HFFc6 (cell line): ENCODE measurements at places on chromosomes 1 and 21. TPM values are rescaled to one million over a fixed set of nuclear protein-coding genes. Genes with fewer than 3 reads are reported as not detected.

Gene TP73
- not detected in 3 replicates for total RNA-seq

Gene TMEM50A
- total RNA-seq, result 159 to 241 TPM (median 166 TPM) in 3 replicates

Gene AJAP1
- not detected in 3 replicates for total RNA-seq

Gene OR2G6
- total RNA-seq, result not detected in 3 replicates

Gene C1orf141
- not detected in 2 replicates for total RNA-seq

Gene CD160
- not detected in 3 replicates for total RNA-seq

Gene HTR6
- not detected in 3 replicates for total RNA-seq

Gene AVPR1B
- not detected in 2 replicates for total RNA-seq

Gene KDF1
- not detected in 3 replicates for total RNA-seq

Gene BCAR3
- 26.8 to 54.8 TPM (median 37.5 TPM) in 3 replicates for total RNA-seq

Gene ARMH1
- 0.35 TPM in 1 of 3 replicates, not detected in the others for total RNA-seq

GRCh38 chr1:14723401-14723800, 124.9 kb downstream of the KAZN start:
- DNase-seq, result no peak

DNA sequence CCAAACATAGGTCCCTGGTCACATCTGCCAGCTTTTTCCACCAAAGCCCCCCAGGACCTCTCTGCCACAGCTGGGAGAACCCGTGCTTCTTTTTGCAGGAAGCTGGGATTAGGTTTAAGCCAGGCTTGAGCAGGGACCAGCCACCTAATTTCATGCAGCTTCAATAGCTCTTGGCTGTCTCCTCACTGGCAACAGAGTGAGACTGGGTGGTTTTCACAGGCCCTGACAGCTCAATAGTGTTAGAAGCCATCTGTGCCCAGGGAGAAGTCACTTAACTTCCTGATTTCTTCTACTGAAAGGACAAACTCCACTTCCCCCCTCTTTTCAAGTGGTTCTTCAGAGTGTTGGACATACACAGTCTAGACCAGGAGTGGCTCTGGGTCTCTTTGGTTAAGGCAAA, 20.4 kb upstream of the SRSF4 start:
- no peak for DNase-seq

- DNase-seq, result no peak
Measured at GRCh38 chr1:961132-961669, 817 bp downstream of the KLHL17 start.

DNA sequence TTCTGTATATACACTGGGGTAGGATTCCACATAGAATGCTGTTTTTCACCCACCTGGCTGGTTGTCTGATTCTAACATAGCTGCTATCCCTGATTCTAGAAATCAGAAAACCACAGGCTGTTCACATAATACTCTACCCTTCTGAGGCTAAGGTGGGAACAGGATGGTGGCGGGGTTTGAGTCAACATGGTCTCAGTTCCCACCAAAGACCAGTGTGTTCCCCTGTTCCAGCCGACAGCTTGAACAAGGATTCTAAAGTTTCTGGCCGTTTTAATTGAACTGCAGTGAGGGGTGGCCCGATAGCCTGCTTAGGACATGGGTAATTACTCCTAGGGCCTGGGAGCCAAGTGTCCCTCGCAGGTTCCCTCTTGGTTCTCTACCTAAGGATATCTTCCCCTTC, 38.4 kb downstream of the PEX14 start:
- no peak for DNase-seq

DNA sequence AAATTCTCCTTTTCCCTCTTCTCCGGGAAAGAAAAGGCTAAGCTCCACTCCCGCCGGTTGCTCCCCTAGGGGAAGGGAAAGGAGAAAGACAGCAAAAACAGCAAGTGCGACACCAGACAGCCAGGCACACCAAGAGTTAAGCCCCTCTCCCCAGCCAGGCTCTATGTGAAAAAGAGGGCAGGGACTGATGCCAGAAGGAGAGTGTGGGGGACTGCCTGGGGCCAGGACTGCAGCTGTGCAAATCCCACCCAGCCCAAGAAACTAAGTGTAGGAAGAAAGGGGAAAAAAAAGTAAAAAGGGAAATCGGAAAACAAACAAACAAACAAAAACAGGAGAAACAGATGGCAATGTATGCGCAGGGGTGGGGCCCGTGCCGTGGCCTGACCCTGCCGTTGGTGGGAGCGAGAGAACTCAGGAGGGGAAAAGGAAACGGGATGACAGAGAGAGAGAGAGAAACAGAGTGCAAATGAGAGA, 27.7 kb upstream of the FMO1 start:
- DNase-seq, result no peak

DNA sequence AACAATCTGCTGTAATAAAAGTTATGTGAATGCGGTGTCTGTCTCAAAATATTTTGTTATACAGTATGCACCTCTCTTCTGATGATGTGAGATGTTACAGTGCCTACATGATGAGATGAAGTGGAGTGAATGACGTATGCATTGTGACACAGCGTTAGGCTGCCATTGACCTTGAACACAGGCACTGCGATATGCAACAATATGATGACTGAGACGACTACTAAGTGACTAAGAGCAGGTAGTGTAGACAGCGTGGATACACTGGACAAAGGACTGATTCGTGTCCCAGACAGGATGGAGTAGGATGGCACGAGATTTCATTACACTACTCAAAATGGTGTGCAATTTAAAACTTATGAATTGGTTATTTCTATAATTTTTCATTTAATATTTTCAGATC, 8.4 kb downstream of the SGIP1 start:
- no peak for DNase-seq

GRCh38 chr21:37711836-37712568, 204.3 kb downstream of the KCNJ6 start:
- DNase-seq, result peak; percentile 62

GRCh38 chr1:206658264-206658980, 23.1 kb downstream of the DYRK3 start:
- no peak for DNase-seq

GRCh38 chr1:186780076-186780475, 48.7 kb upstream of the PLA2G4A start:
- no peak for DNase-seq

GRCh38 chr1:38777464-38777957, 82.1 kb downstream of the RRAGC start:
- no peak for DNase-seq

DNA sequence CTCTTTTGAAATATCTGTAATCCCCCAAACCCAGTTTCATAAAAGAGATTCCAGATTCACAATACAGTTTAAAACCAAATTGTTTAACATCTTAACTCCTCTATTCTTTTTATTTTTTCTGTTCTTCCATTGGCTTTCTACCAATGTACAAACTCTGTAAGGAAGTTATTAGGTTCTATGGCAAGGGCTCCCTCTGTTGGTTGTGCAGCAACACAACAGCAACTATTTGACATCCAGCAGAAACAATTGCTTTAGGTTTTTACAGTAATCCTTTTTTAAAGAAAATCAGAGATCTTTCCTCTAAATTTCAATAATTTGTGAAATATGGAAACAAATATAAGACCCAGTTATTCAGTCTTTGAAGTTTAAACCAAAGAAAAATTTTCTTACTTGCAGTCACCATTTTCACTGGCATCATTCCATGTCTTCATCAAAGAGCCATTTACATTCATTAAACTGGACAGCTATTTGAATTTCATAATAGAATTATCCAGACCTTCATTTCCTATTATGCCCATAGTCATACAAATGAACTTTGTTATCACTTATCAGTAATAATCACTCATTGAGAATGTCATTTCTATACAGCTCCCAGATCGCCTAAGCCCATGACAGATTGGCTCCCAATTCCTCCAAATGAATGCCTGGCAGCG, 46.5 kb upstream of the RNF11 start:
- DNase-seq, result peak; percentile 71

- peak; percentile 26 for DNase-seq
Measured at GRCh38 chr1:155322571-155322952, 1.9 kb downstream of the RUSC1 start.

GRCh38 chr1:53835491-53835890, 2.6 kb downstream of the NDC1 start:
- DNase-seq, result peak; percentile 41

- DNase-seq, result no peak
Measured at GRCh38 chr1:84298328-84298683, 3.2 kb upstream of the SAMD13 start.
